Muscle of leg (tissue), 16 donors: ENCODE measurements at places on chromosomes 5 and 9. TPM values are rescaled to one million over a fixed set of nuclear protein-coding genes. Genes with fewer than 3 reads are reported as not detected.

DNA sequence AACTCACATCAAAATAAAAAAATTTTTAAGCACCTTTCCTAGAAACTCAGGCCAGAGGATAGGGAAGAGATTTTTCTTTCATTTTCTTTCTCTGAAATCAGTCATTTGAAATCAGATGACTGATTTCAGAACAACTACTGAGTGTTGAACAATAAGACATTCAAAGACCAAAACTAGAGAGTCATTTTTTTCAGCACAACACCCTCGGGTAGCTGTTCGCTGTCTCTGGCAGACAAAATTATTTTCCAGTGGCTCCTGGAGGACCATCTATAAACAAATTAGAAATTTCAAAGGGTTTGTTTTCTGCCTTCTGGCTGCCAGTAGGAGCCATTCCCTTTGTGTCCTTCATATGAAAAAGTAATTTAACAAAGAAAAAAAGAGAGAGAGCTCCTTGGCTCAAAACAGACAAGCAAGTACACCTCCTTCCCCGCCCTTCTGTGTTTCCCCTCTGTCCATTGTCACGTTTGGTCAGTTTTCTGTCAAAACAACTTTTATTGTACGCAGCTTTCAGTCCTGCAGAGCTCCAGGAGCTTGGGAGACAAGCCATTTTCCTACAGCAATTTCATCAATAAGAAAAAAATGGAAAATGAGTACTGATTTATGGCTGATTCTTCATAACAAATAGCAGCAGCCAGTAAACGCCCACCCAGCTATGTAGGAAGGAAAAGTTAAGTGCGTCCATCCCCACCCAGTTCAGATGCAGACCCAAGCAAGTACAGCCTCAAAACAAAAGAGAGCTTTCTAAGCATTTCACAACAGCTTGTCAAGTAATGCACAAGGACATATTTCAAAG is 405.2 kb downstream of the ZNF608 start:
- DNase-seq, result peak; percentile 94

DNA sequence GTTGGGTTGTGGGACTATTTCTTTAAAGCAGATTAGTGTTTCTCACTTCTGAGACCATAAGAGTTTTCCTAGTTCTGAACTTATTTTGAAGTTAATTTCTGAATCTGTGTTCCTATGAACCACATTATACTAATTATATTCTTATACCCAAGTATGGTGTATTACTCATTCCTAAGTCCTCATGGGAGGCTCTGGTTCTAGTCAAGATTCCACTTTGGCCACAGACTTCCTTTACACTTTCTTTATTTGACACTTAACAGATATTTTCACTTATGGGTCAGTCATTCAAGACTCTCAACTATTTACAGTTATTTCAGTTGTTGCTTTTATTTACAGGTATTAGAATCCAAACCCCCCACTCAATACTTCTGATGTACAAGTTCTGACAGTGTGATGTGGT is 937.2 kb upstream of the TYRP1 start:
- DNase-seq, result no peak

GRCh38 chr5:82339792-82340191 is 61.6 kb upstream of the RPS23 start:
- no peak for DNase-seq

- DNase-seq, result no peak
These were observed 6.9 kb downstream of the SHC3 start for GRCh38 chr9:89171693-89172092.

DNA sequence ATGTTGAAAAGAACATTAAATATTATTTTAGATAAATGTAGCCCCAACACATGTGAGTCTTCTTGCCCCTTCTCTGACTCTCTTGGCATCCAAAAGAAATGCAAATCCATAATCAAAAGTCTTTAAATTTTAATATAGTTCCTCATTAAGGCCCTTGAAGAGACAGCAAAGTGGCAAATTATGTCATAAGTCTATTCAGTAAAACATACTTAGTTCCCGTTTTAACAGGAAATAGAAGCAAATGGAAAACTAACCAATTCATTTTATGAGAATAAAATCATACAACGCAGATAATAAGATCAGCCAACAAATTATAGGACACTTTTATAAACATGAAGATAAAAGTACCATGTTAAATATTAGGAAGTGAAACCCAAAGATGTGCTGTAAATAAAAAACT is 20.1 kb upstream of the IFNB1 start:
- DNase-seq, result no peak

DNA sequence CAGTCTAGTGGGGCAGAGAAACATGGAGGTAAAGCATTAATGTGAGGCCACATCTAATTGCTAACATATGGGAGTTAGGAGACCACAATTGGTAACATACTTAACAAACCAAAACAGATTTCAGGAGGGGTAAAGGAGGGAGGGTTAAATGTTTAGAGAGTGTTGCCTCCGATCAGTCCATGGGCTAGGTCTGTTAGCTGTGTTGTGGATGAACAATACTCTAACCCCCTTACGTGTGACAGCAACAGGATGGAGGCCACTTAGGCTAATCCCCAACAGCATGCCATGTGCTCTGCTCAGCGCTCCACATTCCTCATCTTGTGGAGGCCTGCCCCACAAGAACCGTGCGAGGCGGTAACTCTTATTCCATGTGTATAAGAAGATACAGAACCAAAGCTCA is 167.0 kb downstream of the CRB2 start:
- no peak for DNase-seq

- DNase-seq, result peak; percentile 56
These were observed 61.7 kb upstream of the TAF11L2 start for GRCh38 chr5:17436350-17436749.

GRCh38 chr5:39816156-39816845 is 391.5 kb upstream of the DAB2 start:
- no peak for DNase-seq

DNA sequence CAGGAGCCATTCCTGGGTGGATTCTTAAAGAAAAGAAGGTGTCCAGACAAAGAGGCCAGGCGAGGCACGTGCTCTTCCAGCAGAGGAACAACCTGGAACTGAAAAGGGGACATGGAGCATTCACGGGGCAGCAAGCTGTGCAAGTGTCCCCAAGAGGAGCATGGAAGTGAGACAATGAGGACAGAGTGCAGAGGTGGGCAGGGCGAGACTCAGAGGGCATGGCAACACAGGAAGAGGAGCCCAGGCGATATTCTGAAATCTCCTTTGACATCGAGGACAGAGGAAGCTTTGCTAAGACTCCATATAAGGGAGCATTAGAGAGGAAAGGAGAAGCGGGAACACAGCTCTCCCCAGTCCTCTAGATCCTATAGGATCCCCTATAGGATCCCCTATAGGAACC is 29.4 kb upstream of the SPATA31E1 start:
- no peak for DNase-seq

GRCh38 chr5:131720714-131721113 is 76.1 kb downstream of the FNIP1 start:
- DNase-seq, result no peak

DNA sequence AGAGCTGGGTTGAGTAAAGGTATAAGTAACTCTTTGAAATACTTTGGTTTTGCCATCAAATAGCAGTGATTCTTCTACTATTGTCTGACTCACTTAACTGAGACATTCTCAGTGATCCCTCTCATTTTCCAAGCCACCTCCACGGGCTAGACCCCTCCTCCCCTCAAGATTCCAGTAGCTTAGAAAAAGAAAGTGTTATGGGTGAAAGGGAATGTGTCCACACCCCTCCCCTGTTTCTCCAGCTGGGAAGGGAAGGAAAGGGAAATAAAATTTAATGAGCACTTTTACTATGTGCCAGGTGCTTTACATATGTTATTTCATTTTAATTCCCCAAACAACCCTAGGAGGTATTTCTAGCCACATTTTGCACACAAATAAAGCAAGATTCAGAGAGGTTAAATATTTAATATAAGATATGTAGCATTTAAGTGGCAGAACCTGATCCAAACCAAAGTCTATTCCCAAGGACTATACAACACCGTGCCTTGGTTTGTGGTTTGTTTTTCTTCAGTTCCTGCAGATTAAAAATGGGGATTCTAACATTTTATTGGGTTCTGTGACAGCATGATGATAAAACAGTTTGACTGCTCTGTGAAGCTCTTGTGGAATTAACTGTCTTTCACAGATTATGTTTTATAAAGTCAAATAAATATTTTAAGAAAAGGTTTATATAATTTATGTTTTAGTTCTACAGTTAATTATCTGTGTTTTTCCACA is 135.9 kb downstream of the ZSWIM6 start:
- peak; percentile 33 for DNase-seq

The SLC34A3 gene
- polyA plus RNA-seq, result 2.6 TPM

The PDE4D gene
- polyA plus RNA-seq, result 33.7 TPM
